ENCODE measurements at places on chromosomes 5 and 9.

DNA sequence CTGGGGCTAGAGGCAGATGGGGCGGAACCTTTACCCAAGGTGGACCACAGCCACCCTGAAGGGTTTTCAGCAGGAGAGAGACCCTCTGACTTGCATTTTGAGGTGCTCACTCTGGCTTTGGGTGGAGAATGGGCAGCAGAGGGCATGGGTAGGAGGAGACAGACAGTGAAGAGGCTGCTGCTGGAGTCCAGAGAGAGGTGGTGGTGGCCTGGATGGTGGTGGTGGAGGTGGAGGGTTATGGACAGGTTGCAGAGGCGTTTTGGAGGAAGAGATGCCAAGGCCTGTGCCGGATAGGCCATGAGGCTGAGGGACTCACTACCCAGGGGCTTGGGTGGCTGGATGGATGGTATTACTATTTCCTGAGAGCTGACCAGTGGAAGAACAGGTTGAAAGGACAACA is 46.1 kb upstream of the CDKN2AIPNL start:
- no peak for DNase-seq

GRCh38 chr5:67541875-67542274 is 345.3 kb upstream of the CD180 start:
- DNase-seq = no peak

GRCh38 chr9:4126184-4126865 is 173.5 kb downstream of the GLIS3 start:
- DNase-seq = no peak

DNA sequence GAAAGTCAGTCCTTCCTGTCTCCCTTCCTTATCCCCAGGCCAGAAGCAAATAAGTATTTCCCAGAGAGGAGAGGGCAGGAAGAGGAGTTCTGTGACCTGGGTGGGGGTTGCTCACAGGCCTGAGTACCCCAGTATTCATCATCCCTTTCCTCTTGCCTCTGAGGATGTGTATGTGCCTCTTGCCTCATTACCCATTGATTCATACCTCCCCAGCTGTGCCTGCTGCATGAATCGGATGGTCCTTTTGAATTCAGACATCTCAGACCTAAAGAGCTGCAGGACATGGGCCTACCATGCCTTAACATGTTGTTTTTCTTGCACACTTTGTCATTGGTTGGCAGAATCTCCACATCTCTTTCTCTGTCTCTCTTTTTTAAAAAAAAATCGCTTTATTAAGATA is 112.8 kb upstream of the SHB start:
- no peak for DNase-seq

DNA sequence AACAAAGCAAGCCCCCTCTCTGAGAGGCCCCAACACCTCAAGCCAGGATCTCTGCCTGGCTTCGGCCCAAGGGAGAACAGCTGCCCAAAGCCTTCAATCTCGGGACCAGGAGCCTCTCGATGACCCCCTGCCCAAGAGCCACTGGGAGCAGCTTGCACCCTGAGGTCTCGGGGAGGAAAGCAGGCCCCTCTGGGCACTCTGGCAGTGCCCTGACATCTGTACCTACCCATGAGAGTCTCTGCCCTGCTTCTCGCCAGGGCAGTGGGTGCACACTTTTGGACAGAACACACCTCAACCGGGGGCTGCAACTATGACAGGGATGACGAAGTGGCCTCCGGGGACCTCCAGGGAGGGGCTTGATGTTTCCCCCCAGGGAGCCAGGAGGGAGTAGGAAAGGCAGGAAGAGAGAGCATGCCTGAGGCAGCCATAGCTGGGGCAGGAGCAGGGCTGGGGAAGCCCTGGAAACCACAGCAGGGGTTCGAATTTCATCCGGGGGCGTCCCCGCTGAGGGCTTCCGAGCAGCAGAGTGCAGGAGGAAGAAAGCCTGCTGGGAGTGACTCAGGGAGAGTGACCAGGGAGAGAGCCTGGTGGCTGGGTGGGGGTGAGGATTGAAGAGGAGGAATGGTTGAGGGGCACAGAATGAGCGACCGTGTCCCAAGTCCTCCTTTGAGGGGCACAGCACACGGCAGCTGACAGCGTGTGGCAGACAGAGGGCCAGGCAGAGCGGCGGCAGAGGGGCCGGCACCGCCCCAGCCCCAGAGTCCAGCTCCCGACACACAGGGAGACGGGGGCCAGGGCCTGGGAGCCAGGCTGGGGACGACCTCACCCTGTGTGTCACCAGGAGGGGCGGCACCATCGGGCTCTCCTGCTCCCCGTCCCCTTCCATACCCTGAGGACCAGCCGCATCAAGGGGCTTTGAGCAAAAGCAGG is 1.8 kb downstream of the LPCAT1 start:
- no peak for DNase-seq

DNA sequence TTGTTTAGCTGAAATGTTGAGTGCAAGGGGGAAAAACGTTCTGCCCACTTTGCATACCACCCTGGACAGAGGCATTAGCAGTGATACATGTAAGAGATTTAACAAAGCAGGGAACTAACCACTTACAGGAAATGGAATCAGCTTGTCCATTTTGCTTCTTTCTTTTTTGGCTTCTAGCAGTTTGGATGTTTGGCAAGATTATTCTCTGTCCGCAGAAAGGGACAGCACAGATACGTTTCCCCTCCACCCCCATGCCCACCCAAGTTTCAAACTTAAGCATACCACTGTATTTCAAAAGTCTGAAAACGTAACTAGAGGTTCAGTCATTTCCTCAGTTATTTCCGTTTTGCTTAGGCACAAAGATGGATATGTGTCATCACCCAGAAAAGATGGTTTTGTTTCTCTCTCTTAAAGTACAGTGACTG is 118.4 kb downstream of the GDNF start:
- peak; percentile 37 for DNase-seq

DNA sequence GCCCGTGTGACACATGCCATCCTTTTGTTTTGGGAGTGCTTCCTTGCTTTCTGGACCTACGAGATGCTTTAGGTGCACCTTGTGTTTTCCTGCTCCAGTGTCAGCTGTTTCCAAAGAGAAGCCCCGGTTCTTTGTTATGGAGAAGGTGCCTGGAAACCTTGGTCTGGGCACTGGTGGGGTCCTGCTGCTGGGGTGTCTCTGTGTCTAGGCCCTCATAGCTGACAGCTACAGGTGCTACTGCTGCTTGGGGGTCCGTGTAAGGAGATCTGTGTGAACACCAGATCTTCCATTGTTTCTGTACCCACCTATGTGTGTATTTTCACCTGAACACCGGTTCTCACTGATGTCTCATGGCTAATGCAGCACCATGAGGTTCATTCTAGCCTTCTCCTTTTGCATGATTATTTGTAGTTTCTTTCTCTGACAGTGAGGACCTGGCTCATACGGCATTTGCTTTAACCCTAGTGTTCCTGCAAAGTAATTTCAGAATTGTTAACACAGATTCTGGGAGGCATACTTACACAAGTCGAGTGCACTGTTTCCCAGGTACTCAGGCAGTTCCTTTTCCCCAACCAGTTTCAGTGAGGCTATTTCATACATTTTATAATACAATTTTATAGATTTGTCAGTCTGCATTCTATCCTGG is 13.2 kb upstream of the FAM120AOS start:
- DNase-seq = no peak

GRCh38 chr9:134205672-134206310 is 41.4 kb upstream of the RNU6ATAC start:
- peak; percentile 63 for DNase-seq

- DNase-seq = no peak
Observed at GRCh38 chr9:131630205-131630831, 85.0 kb downstream of the PRRT1B start.

GRCh38 chr9:76652894-76653293 is 111.3 kb upstream of the PCA3 start:
- no peak for DNase-seq

DNA sequence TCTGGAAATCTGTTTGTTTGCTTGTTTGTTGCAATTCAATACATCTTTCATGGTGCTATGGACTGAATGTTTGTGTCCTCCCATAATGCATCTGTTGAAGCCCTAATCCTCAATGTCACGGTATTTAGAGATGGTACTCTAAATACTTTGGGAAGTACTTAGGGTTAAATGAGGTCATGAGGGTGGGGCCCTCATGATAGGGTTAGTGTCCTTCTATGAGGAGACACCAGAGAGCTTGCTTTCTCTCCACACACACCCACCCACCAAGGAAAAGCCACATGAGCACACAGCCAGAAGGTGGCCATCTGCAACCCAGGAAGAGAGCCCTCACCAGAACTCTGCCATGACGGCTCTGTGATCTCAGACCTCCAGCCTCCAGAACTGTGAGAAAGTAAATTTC is 32.7 kb downstream of the DMGDH start:
- no peak for DNase-seq

GRCh38 chr5:124790895-124791732 is 44.7 kb upstream of the ZNF608 start:
- no peak for DNase-seq

- no peak for DNase-seq
Observed at GRCh38 chr5:58411372-58411771, 48.5 kb downstream of the PLK2 start.

- DNase-seq = no peak
Observed at GRCh38 chr5:32325062-32325461, 12.3 kb upstream of the MTMR12 start.
